ENCODE measurements at places on chromosomes 1 and 21.

GRCh38 chr1:168933141-168933805 is 173.2 kb upstream of the ATP1B1 start:
- DNase-seq: no peak

DNA sequence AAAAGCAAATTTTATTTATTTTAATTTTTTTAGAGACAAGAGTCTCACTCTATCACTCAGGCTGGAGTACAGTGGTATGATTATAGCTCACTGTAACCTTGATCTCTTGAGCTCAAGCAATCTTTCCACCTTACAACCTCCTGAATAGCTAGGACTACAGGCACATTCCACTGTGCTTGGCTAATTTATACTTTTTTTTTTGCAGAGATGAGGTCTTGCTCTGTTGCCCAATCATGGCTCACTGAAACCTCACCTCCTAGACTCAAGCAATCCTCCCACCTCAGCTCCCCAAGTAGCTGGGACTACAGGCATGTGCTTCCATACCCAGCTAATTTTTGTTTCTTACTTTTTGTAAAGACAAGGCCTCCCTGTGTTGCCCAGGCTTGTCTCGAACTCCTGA is 49.5 kb downstream of the DR1 start:
- DNase-seq: no peak

GRCh38 chr1:72397786-72398185 is 115.4 kb upstream of the NEGR1 start:
- DNase-seq: peak; percentile 34

DNA sequence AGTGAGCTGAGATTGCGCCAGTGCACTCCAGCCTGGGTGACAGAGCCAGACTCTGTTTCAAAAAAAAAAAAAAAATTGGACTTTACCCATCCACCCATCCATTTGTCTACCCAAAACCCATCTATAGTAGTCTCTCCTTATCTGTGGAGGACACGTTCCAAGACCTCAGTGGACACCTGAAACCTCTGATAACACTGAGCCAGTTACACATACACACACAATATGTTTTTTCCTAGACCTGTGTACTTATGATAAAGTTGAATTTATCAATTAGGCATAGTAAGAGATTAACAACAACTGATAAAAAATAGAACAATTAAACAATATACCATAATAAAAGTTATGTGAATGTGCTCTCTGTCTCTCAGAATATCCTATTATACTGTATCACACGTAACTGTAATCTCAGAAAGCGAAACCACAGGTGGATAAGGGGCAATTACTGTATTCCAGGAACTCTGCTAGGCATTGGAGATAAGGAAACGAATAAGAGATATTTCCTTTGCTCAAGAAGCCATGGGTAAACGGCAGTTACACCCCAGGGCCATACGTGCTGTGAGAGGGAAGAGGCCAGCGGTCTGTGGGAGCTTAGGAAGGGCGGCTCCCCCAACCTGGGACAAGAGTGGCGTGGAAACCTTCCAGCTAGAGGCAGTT is 84.2 kb upstream of the DISP3 start:
- no peak for DNase-seq

All from amniotic stem cell (primary cell).